NCI-H2081 (cell line): ENCODE measurements at places on chromosomes 7 and 10.
A peak's percentile ranks its signal among the peaks of the same experiment; 100 is the strongest.

DNA sequence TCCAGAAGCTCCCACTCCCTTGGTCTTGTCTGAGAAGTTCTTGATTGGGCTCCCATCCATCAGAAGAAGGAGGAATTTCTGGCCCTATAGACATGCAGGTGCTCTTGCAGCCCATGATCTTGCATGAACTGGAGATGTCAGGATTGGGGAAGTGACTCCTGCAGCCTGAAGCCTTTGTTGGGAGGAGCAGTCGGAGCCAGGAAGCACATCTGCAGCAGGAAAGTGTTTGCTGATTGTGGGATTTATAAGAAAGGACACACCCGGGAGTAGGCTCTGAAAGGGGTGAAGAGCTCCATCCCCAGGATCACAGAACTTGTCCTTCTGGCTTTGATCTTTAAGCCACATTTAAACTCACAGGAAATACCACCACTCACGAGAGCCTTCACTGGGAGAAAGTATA lies 185.2 kb downstream of the DYNC1I1 start:
- no peak for DNase-seq

- DNase-seq: peak; percentile 67
These were observed 133.8 kb upstream of the ZNF92 start for GRCh38 chr7:65239707-65240352.

- DNase-seq: no peak
These were observed 166.6 kb upstream of the AUTS2 start for GRCh38 chr7:69431626-69432025.

GRCh38 chr7:105268511-105269392 lies 120.0 kb downstream of the SRPK2 start:
- DNase-seq: peak; percentile 70

GRCh38 chr10:33064706-33065105 lies 106.7 kb upstream of the ITGB1 start:
- DNase-seq: no peak

GRCh38 chr7:71705217-71705616 lies 573.3 kb downstream of the GALNT17 start:
- no peak for DNase-seq

- DNase-seq: no peak
These were observed 54.5 kb downstream of the TSPAN15 start for GRCh38 chr10:69505636-69506318.

GRCh38 chr7:157086508-157087187 lies 52.1 kb upstream of the UBE3C start:
- no peak for DNase-seq

DNA sequence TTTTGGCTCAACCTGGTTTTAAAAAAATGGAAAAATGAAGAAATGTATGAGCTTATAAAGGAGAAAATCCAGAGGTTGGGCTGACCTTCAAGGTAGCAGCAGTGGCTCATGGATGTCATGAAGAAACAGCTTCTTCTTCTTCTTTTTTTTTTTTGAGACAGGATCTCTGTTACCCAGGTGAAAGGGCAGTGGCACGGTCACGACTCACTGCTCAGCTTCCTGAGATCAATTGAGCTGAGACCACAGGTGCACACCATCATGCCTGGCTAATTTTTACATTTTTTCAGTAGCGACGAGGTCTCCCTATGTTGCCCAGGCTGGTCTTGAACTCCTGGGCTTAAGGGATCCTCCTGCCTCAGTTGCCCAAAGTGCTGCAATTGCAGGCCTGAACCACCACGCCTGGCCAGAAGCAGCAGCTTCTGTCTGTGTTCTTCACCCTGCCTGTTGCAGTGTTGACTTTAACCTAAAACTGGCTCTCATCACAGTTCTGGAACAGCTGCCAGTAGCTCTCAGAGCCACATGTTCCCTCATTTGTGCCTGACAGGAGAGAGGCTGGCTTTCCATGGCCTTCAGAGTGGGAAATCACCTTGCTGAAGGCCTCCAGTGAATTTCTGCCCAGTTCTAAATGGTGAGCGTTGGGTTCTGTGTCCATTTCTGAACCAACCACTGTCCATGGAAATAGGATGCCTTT lies 117.7 kb downstream of the PFKFB3 start:
- DNase-seq: no peak

DNA sequence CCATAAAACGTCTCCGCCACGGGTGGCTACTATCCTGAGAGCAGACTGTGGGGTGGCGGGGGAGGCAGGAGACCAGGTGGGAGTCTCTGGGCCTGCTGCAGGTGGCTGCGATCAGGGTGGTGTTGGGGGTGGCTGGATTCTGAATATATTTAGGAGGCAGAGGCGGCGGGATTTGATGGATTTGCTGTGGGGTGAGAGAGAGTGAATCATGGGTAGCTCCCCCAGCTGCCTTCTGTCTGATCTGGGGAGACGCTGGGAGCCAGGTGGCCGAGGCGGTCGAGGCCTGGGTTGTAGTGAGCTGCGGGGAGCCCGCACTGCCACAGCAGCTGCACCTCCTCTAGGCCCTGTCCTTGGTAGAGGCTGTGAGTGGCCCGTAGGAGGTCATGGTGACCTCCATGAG lies 48.2 kb upstream of the PFKFB3 start:
- DNase-seq: no peak

- no peak for DNase-seq
These were observed 61.5 kb downstream of the KCND2 start for GRCh38 chr7:120334475-120334874.

- no peak for DNase-seq
These were observed 338.9 kb upstream of the MBL2 start for GRCh38 chr10:53111529-53111928.

DNA sequence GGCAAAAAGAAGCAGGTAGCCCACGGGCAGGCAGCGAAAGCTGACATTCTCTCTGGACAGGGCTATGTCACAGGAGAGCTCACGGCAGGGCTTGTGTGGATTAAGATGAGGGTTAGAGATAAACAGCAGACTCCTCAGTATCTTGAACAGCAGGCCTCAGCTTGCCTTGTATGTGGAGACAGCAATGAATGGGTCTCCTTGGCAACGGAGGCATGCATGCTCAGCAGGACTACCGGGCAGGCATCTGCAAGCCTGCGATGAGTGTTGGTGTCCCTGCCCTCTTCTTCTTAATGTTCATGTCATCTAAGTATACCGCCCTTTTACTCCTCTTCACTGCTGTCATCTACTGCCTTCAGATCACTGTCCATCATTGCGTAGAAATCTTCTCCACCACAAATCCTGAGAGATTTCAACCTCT lies 81.9 kb upstream of the C1GALT1 start:
- no peak for DNase-seq

GRCh38 chr7:28731092-28731658 lies 227.0 kb downstream of the TRIL start:
- DNase-seq: no peak

- no peak for DNase-seq
These were observed 48.9 kb downstream of the AHR start for GRCh38 chr7:17347401-17347800.

DNA sequence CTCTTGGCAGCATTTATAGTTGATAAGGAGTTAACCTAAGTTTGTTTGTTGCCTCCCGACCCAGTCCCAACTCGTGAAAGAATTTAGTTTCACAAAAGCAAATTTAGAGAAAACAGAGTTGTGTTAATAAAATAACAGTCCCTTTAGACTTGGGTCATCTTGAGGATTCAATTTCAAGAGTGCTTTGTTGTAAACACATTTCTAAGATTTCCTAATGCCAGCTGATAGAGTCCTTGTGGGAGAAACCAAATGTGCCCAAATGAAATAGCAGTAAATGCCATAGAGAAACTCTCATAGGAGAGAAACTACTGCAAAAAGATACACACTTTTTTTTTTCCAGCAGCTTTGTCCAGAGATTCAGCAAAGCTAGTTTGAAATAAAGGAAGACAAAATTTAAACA lies 211.3 kb upstream of the BMPER start:
- no peak for DNase-seq

DNA sequence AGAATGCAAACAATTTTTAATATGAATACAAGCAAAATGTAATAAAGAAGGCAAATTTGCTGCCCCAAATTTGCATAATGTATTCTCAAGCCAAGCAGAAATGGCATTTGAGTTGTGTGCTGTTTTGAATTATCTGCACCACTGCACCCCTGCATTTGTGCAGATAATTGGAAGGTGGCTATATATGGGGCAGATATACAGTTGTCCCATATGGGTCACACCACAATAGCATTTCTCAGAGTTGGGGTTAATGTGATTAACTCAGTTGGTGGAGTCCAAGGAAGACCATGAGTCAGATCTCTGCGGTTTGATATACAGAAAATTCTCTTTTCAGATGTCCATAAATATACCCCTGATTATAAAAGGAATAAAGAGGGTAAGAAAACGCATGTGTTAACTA lies 68.9 kb upstream of the EXOC4 start:
- DNase-seq: no peak

GRCh38 chr10:77771450-77771849 lies 133.8 kb upstream of the KCNMA1 start:
- DNase-seq: no peak

DNA sequence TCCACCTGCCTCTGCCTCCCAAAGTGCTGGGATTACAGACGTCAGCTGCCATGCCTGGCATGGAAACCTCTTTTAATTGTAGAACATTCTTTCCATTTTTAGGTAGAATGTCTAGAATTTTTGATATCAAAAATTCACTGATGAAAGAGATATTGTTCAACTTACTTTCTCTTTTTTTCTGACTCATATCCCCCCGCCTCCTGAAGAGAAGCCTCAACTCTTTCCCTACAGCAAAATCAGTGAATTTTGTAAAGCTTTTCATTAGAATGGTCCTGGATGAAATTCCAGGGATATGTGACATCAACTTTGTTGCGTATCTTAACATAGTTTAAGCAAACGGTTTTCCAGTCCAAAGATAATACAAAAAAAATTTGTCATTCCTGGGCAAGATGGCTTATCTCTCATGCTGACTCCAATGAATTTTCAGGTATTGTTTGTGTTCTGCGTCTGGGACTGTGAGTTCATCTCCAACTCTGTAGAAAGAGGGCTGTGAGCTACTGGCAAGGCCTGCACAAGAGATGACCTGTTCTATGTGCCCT lies 256.8 kb downstream of the BMPER start:
- no peak for DNase-seq

GRCh38 chr7:14303536-14303935 lies 314.1 kb upstream of the ETV1 start:
- no peak for DNase-seq

GRCh38 chr10:99908512-99908911 lies 101.2 kb downstream of the DNMBP start:
- no peak for DNase-seq

GRCh38 chr7:101186844-101187428 lies 6.8 kb upstream of the NAT16 start:
- DNase-seq: no peak

- no peak for DNase-seq
These were observed 139.9 kb downstream of the CCDC71L start for GRCh38 chr7:106520962-106521514.

GRCh38 chr7:21184942-21185652 lies 242.8 kb upstream of the SP4 start:
- DNase-seq: no peak

GRCh38 chr7:35468606-35469005 lies 214.7 kb upstream of the TBX20 start:
- no peak for DNase-seq
